ENCODE measurements at places on chromosomes 5 and 9. TPM values are rescaled to one million over a fixed set of nuclear protein-coding genes. Genes with fewer than 3 reads are reported as not detected.

GRCh38 chr5:96476654-96477053, 43.6 kb upstream of the PCSK1 start:
- no peak overlapping the region for H3K4me3 ChIP-seq
- H3K27me3 ChIP-seq, result no peaks in the 10 kb centered on the region
- H3K4me1 ChIP-seq, result no peaks in the 10 kb centered on the region
- DNase-seq, result no peak

GRCh38 chr9:127935765-127936221, 1.9 kb downstream of the DPM2 start:
- H3K4me3 ChIP-seq, result no peak overlapping the region
- no peak overlapping the region for H3K27ac ChIP-seq
- H3K36me3 ChIP-seq, result no peaks in the 10 kb centered on the region
- no peaks in the 10 kb centered on the region for H3K27me3 ChIP-seq
- H3K4me1 ChIP-seq, result peaks cover 47% of the 10 kb centered on the region

GRCh38 chr5:130939059-130939458, 226.0 kb downstream of the HINT1 start:
- no peaks in the 10 kb centered on the region for H3K36me3 ChIP-seq
- H3K4me3 ChIP-seq, result no peak overlapping the region
- H3K4me1 ChIP-seq, result no peaks in the 10 kb centered on the region
- DNase-seq, result no peak

DNA sequence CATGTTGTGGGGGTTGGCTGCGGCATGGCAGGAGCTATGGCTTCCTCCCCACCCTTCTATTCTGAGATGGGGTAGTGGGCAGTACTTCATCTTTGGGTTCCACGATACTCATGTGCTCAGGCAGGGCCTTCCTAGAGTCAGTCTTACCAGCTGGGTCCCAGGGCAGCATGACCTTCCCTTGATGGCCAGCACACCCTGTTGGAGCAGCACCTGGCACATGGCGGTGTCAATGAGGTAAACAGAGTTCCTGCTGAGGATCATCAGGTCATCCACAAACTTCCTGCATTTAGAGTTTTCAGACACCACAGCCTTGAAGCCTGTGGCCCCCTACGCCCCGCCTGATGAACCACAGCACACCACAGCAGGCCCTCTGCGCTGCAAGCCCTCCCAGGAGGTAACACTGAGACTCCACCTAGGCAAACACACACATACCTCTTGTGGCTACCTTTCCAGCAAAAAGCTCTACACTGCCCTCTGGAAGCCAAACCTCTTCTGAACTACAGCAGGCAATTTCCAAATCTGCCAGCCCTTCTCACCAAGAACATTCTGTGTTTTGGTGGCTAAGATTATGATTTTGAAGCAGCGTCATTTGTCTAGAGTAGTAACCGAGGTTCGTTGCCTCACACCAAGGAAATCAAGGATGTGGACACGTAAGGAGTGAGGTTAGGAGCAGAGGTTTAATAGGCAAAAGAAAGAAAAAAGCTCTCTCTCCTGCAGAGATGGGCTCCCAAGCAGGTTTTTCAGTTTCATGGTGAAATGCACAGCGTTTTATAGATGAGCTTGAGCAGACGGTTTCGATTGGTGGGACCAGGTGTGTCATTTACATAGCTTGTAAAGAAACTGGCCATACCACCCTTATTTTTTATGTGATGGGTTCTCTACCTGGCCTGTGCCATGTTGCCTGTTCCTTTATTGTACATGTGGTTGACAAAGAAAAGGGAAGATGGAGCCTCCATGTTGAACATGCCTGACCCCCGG, 20.3 kb upstream of the TMEM174 start:
- H3K4me1 ChIP-seq, result no peaks in the 10 kb centered on the region
- no peaks in the 10 kb centered on the region for H3K36me3 ChIP-seq
- no peaks in the 10 kb centered on the region for H3K27me3 ChIP-seq
- no peak for DNase-seq

DNA sequence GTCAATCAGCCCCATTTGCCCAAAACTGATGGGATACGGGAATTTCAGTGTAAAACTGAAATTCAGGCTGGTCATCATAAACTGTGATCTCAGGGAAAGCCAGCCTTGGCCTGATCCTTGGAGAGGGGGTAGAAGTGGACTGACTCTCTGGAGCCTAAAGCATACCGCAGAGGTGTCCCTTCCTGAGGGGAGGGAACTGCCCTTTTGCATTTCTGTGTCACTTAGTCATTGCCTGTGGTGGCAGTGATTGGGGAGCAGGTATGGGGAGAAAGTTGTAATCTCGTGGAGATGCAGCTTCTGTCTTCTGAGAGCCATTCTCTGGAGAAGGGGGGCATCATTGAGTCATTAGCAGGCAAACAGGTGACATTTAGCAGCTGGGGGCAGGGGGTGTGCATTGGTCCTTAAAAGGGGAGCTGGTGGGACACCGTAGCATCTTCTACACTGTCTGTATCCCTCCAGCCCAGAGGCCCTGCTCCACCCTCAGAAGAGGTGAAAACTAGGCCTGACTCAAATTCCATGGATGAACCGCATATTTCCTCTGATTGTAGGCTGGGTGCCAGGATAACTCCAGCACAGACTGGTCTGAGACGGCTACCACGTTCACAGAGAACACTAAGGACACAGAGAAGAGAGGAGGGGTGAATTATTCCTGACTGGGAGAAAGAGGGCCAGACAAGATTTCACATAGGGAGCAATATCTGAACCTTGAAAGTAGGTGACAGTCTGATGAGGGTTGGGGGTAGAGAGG, 143.3 kb downstream of the SEC61B start:
- no peaks in the 10 kb centered on the region for H3K27me3 ChIP-seq
- peaks cover 23% of the 10 kb centered on the region for H3K4me1 ChIP-seq
- H3K36me3 ChIP-seq, result no peaks in the 10 kb centered on the region
- DNase-seq, result no peak

- H3K4me1 ChIP-seq, result peaks cover 29% of the 10 kb centered on the region
- H3K27me3 ChIP-seq, result no peaks in the 10 kb centered on the region
- no peak for DNase-seq
- H3K36me3 ChIP-seq, result no peaks in the 10 kb centered on the region
- no peak overlapping the region for H3K27ac ChIP-seq
Measured at GRCh38 chr5:113092683-113093082, 116.1 kb downstream of the DCP2 start.

The BHMT2 gene
- 4.2 TPM for total RNA-seq

The ESM1 gene
- not detected for total RNA-seq

The F2RL2 gene
- not detected for total RNA-seq

The TPM2 gene
- total RNA-seq, result 460 TPM

The PCDHB3 gene
- 2.0 TPM for total RNA-seq

The DMRT2 gene
- 2.5 TPM for total RNA-seq

The PCDHA9 gene
- 0.25 TPM for total RNA-seq

The NPR3 gene
- 14.7 TPM for total RNA-seq

The TAF11L10 gene
- not detected for total RNA-seq

The NPDC1 gene
- total RNA-seq, result 67.5 TPM

Data from vagina (tissue), 2 donors.